ENCODE measurements at places on chromosomes 4 and X.

DNA sequence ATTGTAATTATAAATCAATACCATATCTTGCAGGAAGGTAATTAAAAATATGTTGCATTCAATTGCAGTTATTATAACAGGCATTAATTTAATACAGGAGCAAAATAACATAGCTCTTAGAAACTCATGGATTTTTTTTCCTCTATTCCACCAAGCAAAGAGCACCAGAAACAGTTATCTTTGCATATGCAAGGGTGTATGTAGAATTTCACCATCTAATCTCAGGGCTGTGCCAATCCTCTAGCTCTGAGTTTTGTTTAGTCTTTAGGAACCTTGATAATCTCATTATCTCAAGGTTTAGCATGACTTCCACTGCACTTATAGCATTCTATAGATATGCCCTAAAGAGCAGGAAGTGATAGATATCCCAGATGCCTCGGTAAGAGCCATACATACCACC lies 197.5 kb downstream of the VEGFC start:
- no peak for DNase-seq

DNA sequence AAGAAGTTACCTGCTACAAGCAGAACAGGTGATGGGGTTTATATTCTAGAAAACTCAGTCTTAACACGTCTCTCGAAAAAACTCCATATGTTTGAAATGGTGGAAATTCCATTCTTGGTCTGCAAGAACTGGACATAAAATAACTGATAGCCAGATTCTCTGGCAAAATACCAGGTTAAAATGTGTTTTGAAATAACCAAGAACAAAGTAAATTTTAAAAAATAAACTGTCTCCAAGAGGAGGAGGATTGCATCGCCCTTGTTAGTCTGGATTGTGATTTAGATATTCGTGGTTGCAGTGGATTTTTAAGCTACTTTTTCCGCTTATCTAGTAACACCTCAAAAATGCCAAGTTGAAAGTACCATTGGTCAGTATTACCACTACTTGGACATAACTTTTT lies 40.8 kb downstream of the CENPU start:
- DNase-seq = no peak

GRCh38 chr4:103158760-103159159 lies 39.4 kb downstream of the CENPE start:
- DNase-seq = no peak

DNA sequence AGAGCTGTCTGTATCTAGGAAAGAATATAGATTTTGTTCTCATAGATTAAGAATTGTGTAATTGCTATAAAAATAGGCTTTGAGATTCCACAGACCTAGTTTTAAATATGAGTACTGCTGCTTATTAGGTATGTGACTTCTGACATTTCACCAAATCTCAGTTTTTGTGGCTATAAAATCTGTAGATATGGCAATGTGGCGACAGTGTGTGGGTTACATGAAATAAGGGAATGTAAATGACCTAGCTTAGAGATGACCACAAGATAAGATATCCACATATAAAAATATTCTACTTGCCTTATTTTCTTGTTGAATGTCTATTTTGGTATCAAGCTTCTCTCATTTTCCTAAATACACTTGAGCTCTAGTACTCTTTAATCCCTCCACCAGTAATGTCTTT lies 193.8 kb downstream of the UNC5C start:
- no peak for DNase-seq

GRCh38 chr4:56762484-56763250 lies 58.8 kb downstream of the SPINK2 start:
- DNase-seq = no peak

DNA sequence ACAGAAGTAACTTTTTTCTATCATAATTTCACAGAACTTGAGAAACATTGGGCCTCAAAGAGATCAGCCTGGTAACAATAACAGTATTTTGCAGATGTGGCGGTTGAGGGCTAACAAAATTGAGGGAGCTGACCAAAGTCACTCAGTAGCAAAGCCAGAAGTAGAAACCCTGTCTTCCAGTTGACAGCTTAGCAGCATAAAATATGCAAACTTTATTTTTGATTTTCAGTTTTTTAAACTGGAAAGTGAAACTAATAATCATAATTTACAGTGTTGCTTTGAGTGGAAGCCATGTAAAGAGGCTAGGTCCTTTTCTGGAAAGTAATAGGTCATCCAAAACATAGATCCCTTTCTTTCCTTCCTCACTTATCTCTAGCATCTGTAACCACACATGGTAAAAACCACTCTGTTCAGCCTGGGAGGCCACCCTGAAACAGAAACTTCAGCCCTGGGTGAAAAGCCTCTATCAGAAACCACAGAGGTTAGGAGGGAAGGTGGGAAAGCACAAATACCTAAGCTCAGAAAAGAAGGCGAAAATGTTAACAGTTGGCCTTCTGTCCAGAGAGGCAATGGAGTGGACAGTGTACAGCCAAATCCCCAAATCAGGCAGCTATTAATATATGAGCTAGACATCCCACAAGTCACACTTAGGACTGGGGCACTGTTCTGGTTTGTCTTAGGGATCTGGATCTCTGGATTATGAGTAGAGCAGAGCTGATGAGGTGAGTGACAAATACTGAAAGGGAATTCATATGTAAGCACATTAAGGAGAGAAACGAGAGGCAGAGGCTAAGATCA lies 61.1 kb upstream of the ARSJ start:
- DNase-seq = no peak

DNA sequence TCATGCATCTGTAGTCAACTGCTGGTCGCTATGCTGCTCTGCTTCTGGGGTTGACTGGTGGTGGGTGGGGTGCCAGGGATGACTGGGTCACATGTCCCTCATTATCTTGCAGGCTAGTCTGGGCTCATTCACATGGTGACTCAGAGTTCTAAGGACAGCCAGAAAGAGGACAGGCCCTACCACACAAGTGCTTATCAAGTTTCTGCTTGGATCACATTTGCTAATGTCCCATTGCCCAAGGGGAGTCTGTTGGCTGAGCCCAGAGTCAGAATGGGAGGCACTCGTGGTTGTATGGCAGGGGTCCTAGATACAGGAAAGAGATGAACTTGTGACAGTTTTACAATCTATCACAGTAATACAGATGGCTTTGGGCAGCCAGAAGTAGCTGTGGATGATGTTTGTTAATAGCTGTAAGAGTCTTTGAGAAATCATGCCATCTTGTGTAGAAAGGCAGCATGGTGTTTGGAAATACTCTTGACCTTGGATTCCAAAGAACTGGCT lies 221.3 kb downstream of the GPAT3 start:
- DNase-seq = no peak

- DNase-seq = no peak
Measured at GRCh38 chrX:70554523-70554922, 109.9 kb downstream of the DLG3 start.

- DNase-seq = no peak
Measured at GRCh38 chr4:109065006-109065405, 237.5 kb downstream of the COL25A1 start.

- DNase-seq = no peak
Measured at GRCh38 chr4:55175779-55176231, 50.4 kb upstream of the KDR start.

GRCh38 chrX:136588036-136588435 lies 56.0 kb downstream of the VGLL1 start:
- DNase-seq = no peak

DNA sequence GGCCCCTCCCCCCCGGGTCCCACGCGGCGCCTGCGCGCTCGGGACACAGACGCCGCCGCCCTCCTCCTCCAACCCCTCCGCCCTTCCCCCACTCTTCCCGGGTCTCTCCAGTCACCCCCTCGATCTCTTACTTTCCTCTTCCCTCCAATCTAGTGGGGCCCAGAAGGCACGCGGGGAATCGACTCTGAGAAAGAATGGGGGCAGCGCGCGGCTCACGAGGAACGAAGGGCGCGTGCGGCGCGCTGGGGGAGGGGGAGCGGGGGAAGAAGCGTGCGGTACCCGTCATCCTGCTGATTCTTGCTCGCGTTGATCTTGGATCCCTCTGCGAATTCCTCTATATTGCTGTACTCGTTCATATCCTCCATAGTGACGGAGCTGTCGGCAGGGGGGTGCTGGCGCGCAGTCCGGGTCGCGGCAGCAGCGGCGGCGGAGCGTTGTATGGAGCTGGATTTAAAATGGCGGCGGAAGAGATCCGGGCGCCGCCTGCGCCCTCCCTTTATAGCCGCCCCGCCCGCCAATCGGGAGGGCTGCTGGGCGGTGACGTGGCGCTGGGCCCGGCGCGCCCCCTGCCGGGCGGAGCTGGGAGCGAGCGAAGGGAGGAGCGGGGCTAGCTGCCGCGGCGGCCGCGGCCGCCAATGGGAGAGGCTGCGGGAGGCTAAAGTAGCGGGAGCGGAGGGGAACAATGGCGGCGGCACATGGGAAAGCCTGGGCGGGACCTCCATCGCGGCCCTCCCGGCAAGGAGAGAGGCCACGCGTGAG lies 1.1 kb downstream of the HNRNPDL start:
- DNase-seq = no peak

DNA sequence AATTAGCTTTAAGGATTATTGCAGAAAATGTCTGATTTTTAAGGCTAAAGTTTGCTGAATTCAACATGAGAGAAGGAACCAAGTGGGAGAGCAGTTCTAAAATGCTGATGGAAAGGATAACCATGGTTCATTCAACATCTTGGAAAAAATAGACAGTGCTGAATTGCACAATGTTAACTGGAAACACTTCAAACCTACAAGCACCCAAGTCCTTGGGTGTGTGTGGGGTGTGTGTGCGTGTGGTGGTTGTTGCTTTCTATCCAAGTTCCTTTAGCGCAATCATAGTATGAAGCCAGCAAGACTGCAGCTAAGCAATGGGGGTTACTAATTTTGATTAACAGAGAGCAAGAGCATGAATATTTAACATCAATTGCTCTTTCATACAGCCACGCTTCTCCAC lies 29.3 kb upstream of the SCOC start:
- no peak for DNase-seq

- no peak for DNase-seq
Measured at GRCh38 chrX:94676285-94676684, 1002.3 kb downstream of the FAM133A start.

- DNase-seq = no peak
Measured at GRCh38 chr4:106264331-106264728, 51.7 kb downstream of the TBCK start.

DNA sequence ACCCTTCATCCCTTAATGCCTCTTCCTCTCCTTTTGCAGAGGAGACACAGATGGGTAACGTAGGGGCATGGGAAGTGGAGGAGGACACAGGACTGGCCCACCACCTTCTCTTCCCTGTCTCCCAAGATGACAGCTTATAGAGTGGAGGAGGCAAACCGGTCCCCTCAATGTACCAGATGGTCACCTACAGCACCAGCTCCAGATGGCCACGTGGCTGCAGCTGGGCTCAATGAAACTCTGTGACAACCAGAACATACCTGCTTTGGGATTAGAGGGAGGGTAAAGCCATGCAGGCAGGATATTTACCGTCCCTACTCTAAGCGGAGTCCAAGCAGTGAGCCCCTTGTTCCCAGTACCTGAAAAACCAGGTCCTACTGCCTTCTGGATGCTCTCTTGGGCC lies 7.5 kb upstream of the KLHL15 start:
- DNase-seq = no peak

- DNase-seq = no peak
Measured at GRCh38 chr4:152535360-152535902, 461 bp downstream of the FBXW7 start.

DNA sequence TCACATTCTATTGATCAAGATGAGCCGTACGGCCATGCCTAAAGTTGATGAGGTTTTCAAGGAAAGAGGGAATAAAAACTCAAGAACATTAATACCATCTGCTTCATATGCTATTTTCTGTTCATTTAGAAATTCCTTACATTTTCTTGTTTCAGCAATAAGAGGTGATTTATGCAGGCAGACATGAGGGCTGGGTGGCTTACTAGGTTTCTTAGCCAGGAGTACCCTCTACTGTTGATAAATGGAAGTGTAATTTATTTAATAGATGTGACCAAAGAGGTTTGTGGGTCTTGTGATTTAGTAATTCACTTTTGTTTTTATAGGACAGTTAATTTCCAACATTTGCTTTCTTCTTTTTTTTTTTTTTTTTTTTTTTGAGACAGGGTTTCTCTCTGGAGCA lies 6.4 kb upstream of the SMIM9 start:
- no peak for DNase-seq

DNA sequence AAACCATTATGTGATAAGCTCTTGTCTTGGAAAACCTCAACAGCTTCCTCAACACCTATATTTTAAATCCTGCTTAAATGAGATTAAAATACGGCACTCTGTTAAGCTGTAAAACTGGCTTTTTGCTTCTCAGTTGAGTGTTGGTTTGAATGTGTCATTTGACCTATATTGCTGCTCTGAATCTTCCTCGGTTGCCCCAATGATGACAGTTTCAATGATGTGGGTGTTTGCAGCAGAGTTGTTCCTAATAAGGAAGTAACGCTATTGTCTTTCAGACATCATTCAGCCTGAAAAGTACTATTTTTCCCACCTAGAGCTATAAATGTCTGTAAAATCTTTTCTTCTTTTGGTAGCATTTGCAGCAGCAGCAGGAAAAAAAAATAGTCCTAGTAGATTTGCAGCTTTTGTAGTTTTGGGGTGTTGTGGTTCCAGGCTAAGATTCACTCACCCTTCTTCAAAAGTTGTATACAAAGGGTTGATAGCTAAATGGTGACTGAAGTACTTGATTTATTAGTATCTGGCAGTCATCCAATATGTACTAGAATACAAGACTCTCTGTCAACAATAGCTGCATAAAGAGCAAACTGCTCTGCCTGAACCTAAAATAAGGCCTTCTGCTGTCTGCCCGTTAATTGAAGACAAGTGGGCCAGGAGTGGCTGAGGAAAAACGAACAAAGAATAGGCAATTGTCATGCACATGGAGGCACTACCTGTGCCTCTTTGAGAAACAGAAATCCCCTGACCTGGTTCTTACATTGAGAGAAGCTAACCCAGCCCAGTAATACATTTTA lies 333.1 kb downstream of the IL1RAPL1 start:
- DNase-seq = no peak

GRCh38 chrX:19774905-19775304 lies 112.5 kb downstream of the SH3KBP1 start:
- DNase-seq = no peak

DNA sequence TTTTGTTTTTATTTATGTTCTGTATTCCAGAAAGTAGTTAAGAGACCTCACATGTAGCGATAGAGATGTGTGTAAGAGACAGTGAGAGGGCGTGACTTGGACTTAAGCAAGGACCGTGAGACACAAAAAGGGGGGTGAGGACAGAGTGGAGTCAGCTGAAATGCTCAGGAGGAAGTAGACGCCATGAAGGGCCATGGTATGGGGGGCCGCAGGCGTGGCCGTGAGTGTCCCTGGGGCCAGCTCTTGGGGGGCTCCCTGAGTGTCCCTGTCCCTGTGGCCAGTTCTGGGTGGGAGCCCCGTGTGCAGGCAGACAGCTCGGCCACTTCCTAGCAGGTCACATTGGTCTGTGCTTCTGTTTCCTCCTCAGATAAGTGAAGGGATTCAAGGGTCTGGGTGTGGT lies 23.0 kb upstream of the MSANTD1 start:
- DNase-seq = no peak

DNA sequence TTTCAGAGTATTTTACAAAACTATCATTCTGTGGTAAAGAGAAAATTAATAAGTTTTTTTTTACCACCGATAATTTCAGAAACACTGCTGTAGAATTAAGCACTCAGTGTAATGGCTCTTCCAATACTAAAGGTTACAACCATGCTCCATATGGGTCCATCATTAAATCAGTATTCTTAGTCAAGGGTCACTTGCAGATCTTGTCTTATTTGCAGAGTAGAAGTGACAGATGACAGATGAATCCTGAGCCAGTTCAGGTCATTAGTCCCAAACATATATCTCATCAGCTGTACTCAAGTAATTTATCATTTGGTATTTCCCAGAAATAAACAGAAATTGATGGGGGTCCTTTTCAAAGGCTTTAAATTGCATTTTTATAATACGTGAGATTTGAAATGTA lies 182.9 kb downstream of the CFAP47 start:
- no peak for DNase-seq

Data from vagina (tissue), 2 donors.